Omental fat pad (tissue), 4 donors: ENCODE measurements at places on chromosomes 7 and 10. TPM values are rescaled to one million over a fixed set of nuclear protein-coding genes. Genes with fewer than 3 reads are reported as not detected.

GRCh38 chr7:111871283-111871682 is 309.0 kb upstream of the IMMP2L start:
- DNase-seq = no peak

DNA sequence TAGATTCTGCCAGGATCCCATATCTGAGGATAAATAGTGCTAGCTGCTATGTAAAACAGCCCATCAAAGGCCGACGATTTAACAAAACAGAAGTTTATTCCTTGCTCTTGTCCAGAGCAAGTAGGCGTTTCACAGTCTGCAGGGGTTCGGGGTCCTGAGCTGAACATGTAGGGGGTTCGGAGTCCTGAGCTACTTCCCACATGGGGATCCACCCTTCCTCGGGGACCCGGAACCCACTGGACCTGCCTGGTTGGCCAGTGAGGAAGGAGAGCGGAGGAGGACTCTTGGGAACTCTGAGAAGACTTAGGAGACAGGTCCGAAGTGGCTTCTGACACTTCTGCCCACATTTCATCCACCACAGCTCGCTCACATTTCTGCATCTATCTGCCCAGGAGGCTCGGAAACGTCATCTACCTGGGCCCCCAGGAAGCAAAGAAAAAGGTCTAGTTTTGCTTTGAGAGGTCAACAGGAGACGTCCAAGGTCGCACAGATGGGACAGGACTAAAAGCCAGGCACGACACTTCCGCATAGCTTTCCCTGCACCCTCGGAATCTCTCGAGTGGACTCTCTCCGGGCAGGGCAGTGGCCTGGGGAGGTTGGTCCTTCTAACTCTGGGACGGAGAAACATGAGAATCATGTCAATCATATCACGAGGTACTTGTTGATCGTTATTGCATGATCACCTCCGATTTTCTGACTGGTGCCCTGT is 86.4 kb downstream of the MICALL2 start:
- no peak for DNase-seq

DNA sequence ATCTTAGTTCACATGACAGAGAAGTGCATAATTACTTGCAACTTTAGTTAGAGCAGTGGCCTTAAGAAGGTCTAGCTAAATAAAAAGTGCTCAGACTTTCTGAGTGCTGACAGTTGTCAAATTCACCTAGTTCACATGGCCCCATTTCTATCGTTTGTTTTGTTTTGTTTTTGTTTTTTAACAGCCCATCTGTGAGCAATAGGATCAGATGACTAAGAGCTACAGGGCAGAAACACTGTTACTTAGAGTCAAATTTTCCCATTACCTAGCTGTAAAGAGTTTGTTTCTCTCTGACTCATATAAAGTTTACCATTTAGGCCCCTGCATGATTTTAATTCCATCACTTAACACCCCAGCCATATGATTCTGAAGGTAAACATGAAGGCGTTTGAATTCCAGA is 18.8 kb downstream of the CAV1 start:
- no peak for DNase-seq

DNA sequence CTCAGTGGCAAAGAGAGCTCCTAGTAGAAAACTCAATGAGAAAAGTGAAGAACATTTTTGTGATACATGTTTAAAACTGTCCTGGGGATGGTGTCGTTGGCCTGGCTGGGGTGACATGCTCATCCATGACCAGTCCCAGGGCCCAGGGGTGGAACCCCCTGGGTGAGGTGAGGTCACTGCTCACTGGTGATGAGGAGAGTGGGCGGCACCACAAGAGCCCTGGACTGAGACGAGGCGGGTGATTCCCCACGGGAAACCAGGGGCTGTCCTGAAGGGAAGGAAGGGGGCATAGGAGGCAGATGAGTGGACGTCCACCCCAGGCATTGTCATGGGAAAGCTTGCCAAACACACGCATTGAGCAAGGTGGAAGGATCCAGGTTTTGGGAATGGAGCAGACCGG is 54.6 kb downstream of the HTR5A start:
- no peak for DNase-seq

ELN gene
- total RNA-seq = 133 TPM

PPP1R17 gene
- total RNA-seq = not detected

- DNase-seq = no peak
Observed at GRCh38 chr10:62166331-62167131, 102.1 kb downstream of the RTKN2 start.

DNA sequence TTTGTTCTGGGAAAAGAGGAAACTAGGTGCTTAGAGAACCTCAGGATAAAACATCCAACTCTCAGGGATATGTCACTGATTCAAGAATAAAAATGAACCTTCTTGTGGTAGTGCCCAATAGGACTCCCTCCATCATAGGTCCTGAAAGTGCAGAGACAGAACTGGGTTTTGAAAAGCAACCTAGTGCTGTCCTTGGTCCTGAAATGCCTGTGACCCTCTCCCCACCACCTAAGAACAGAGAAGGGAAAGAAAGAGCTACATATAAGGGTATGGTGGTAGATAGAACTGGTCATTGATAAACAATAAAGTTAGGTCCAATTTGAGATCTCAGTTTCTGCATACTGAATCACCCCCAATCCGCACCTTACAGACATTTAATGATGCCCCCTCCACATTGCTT is 953.3 kb downstream of the XPNPEP1 start:
- no peak for DNase-seq

ANKRD30A gene
- 0.79 TPM for total RNA-seq

GRCh38 chr10:19832699-19833098 is 16.5 kb downstream of the PLXDC2 start:
- no peak for DNase-seq

GGCT gene
- total RNA-seq = 210 TPM

CPVL gene
- total RNA-seq = 28.8 TPM

DNA sequence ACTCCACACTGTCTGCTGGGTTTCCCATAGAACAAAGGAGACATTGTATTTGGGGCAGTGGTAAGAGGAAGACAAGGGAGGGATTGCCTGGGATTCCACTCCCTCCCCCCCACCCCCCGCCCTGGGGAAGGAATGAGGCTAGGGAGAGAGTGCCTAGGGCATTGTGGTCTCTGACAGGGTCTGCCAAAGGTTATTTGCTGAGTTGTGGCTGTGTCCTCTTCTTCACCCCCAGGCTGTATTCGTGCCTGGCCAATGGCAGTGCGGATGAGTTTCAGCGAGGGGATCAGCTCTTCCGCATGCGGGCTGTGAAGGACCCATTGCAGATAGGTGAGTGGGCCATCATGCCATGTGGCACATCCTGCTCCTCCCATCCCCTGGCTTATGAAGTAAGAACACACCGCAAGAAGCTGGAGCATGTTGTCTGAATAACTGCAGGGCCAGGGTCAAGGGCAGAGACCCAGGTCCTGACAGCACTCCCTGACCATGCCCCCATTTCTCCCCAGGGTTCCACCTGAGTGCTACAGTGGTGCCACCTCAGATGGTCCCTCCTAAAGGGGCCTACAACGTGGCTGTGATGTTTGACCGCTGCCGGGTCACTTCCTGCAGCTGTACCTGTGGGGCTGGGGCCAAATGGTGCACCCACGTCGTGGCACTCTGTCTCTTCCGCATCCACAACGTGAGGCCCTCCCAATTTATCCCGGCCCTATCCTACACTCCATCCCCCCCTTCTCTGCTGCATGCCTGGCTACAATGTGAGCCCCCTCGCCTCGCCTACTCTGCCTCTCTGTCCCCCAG is 3.7 kb downstream of the ZSWIM8 start:
- no peak for DNase-seq

- no peak for DNase-seq
Observed at GRCh38 chr10:52353960-52354394, 39.9 kb downstream of the DKK1 start.

GRCh38 chr10:70695241-70696030 is 23.1 kb downstream of the ADAMTS14 start:
- no peak for DNase-seq

C10orf67 gene
- not detected for total RNA-seq
